ENCODE measurements at places on chromosomes 11 and 22.

- DNase-seq, result no peak
Observed at GRCh38 chr22:46754110-46754799, 8.2 kb upstream of the TBC1D22A start.

DNA sequence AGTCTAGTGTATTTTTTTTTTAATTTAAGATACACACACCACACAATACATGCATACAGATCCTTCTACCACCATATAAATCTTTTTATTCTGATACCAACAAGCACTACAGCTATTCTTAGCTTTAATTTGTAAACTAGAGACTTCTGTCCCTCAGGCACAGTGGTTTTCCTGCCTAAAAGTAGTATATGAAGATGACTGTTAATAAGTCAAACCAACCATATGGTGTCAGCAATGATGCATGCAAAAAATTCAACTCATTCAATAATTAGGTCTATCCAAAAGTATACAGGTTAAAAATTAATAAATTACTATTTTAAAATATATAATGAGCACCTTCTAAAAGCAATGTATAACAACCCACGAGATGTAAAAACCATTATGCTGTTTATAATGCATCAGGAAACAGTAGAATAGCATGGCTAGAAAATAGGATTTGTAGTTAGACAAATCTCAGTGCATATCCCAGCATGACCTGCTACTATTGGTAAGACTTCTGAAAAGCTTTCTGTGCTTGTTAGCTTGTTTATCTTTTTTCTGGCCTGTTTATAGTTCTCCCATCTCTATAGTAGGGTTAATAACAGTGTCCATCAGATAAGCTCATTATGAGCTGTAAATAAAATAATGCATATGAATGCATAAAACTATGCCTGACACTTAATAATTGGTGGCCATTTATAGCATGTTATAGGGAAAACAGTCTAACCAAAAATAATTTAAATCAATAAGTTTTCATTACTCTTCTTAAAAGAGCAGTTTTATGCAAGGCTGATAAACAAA, 10.2 kb downstream of the RAB38 start:
- no peak for DNase-seq

DNA sequence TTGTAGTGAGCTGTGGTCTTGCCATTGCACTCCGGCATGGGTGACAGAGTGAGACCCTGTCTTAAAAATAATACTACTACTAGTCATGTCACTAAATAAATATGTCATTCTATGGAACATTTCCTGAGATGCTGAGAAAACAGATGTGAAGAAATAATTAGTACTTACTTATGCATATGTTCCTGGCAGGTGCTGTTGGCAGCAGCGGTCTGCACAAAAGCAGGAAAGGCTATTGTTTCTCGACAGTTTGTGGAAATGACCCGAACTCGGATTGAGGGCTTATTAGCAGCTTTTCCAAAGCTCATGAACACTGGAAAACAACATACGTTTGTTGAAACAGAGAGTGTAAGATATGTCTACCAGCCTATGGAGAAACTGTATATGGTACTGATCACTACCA, 8.8 kb downstream of the ARCN1 start:
- no peak for DNase-seq

- DNase-seq, result no peak
Observed at GRCh38 chr11:120978701-120979100, 45.2 kb upstream of the TBCEL start.

- no peak for DNase-seq
Observed at GRCh38 chr11:36053862-36054261, 110.0 kb downstream of the LDLRAD3 start.

- DNase-seq, result no peak
Observed at GRCh38 chr22:50040717-50041116, 17.4 kb downstream of the TTLL8 start.

DNA sequence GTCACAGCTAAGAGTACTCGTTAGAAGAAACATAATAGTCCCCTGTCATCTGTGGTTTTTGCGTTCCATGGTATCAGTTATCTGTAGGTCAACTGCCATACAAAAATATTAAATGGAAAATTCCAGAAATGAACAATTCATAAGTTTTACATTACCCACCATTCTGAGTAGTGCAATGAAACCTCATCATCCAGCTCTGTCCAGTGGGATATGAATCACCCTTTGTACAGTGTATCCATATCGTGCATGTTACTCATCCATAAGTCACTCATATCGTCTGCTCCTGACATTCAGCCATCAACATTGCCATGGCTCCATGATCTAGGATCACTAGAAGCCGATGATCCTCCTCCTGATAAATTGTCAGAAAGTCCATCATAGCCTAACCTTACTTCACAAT, 174.9 kb upstream of the C11orf87 start:
- no peak for DNase-seq

- no peak for DNase-seq
Observed at GRCh38 chr11:75563501-75563977, 1.5 kb downstream of the SERPINH1 start.

- DNase-seq, result no peak
Observed at GRCh38 chr11:61496602-61497400, 11.7 kb upstream of the LRRC10B start.

DNA sequence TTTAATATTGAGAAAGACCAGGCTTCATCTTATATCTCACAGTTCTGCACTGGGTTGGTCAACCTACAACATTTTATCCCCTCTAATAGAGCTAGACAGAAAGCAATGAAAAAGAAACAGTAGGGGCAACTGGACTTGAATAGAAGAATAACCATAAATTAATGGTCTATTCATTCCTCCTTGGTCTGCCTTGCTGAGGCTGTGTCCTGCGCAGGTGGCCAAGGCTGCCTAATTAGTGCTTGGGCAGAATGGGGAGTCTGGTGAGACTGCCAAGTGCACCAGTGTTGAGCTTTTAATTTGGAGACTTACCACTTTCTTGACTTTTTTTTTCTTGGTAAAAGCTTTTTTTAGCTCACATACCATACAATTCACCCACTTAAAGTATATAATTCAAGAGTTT, 35.0 kb upstream of the SPON1 start:
- no peak for DNase-seq

DNA sequence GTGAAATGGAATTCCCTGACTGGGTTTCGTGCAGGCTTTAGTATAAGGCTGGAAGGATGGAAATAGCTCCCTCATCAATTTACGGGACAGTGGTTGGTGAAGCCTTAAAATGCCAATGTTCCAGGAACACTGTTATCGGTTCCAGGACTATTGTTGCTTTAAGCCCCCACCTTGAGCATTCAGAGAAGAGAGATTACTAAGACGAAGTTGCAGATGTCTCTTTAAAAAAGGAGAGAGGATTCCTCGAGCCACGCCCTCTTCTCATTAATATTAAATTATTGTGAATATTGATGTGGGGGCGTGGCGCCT, 195 bp upstream of the CREB3L1 start:
- DNase-seq, result no peak

GRCh38 chr11:71304491-71304890, 52.1 kb upstream of the SHANK2 start:
- DNase-seq, result no peak

DNA sequence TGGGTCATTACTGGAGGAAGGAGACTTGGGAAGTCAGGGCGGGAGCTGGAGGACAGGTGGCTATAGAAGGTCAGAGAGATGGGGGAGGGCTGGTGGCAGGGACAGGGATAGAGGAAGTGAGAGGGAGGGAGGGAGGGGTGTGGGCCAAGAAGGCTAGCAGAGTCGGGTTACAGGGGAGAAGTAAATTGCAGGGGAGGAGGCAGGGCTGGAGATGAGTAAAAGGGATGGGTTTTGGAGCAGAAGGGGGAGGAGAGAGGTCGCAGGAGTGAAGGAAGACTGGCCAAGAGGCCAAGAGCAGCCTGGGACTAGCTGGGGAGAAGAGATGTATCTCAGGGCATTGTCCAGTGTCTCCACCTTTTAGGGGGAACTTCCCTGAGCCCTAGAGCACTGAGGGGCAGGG, 33.0 kb downstream of the LRRC10B start:
- DNase-seq, result no peak

- DNase-seq, result peak; percentile 10
Observed at GRCh38 chr22:19880786-19881569, 26.3 kb upstream of the GNB1L start.

DNA sequence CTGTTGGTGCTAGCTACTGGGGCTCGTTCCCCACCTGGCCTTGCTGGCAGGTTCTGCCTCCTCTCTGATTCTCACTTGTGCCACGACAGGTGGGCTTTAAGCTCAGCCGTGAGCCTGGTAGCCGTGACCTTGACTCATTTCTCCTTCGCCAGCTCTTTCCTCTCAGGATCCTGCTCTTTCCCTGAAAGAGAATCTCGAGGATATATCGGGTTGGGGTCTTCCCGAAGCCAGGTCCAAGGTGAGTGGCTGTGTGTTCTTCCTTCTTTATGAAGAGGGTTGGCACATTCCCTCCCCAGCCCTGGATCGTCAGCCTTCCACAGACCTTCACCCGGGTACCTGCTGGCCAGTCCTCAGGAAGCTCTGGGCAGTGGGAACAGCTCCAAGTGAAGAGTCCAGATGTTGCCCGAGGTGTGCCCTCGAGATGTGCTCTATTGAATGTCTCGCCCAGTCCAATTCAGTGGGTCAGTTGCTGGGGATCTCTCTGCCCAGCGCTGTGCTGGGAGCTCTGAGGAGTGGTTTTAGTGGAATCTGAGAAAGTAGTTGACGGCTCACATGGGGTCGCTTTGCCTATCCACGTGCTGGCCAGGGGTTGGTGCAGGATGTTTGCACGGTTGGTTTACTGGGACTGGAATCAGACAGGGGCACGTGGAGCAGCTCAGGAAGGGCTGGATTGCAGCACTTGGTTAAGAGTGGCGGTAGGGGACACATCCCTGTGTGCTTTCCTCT, 1.4 kb downstream of the ZNF74 start:
- DNase-seq, result no peak

DNA sequence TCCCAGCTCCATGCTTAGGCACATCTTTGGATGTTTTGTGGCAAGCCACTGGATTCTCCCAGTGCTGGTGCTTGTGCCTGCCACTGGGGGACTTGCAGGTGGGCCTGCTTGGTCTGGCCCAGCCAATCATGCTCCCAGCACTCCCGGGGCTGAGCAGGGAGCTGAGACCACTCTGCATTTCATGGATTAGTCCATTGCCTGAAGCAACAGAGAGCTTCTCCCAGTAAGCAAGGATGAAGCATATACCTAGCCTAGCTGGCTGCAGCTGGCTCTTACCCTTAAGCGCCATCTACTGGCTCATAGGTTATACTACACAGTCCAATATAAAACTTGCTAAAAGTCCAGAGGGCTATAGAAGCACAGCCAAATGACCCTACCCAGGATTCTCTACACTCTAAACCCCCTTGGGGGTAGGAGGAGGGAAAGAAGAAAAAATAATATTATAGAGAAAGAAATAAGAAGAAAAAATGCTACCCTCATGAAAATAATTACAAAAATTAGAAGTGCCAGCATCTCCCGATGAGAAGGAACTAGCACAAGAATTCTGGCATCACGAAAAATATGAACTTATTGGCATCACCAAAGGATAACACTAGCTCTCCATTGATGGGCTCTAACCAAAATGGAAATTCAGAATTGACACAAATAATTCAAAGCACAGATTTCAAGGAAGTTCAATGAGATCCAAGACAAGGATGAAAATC, 275.3 kb downstream of the C11orf87 start:
- no peak for DNase-seq

GRCh38 chr11:100878474-100878873, 191.4 kb downstream of the ARHGAP42 start:
- DNase-seq, result no peak

GRCh38 chr11:76824083-76824939, 36.4 kb upstream of the ACER3 start:
- DNase-seq, result no peak

DNA sequence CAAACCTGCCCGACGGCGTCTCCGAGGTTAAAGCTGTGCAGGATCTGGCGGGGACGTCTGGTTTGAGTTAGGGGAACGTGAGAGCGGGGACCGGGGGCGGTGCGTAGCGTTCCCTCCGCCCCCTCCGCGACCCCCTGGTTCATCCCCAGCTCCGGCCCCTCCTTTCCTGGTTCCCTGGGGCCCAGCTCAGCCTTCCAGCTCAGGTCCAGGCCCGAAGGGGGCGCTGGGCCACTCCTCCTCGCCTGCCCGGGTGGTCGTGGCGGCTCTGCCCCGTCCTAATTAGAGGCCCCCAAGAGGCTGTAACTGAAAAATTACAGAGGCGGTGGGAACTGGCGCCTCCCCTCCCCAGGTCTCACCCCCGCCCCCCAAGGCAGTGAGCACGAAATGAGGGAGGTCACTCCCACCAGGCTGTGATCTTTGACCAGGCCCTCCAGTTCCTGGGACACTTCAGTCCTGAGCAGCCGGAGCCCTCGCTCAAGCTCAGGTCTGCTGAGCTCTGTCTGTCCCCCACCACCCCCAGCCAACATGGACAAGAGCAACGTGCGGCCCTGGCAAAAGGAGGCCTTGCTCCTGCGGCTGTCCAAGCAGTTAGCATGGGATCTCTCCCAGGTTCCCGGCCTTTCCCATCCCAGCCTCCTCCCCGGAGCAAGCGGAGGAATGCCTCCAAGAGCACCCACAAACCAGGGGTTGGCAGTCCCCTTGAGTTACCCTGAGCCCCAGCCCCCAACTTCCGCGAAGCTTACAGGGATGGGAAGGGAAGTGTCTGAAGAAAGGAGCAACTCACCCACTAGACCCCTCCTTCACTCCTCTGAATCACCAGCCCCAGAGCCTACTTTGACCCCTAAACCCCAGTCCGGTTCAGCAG, 3.3 kb downstream of the CD248 start:
- DNase-seq, result no peak

DNA sequence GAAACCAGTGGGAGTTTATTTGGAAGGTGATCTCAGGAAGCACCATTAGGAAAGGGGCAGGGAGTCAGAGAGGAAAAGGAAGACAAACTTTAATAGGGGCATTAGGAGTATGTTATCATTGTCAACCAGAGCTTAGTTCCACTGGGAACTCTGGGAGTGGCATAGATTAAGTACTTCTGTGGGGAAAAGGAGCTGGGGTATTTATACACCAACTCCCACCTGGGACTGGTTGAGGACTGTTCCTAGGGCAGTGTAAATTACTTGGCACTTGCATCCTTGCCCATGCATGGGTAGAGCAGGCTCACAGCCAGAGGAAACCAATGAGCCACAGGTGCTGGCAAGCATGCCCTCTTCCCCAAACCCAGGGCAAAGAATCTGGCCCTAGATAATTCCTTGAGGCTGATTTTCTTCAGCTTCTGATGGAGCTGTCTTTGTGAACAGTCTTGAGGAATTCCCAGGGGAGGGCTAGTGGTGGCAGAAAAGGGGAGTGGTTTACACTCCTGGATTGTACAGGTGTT, 541.2 kb downstream of the MIAT start:
- DNase-seq, result no peak

GRCh38 chr11:9003573-9004182, at the start of gene NRIP3:
Gene NRIP3 (minus strand): TSS chr11:9004001. CDS start chr11:9003935, 66 bp downstream.
- peak; percentile 95 for DNase-seq

Measured in posterior cingulate gyrus (tissue), 11 donors.